Hematopoietic multipotent progenitor cell treated with erythropoietin and hydrocortisone succinate and interleukin-3 and kit ligand, for 8 days (in vitro differentiated cells): ENCODE measurements at places on chromosomes 13 and 19.

- peak; percentile 62 for DNase-seq
Observed at GRCh38 chr13:27712421-27712820, 79.9 kb upstream of the GSX1 start.

DNA sequence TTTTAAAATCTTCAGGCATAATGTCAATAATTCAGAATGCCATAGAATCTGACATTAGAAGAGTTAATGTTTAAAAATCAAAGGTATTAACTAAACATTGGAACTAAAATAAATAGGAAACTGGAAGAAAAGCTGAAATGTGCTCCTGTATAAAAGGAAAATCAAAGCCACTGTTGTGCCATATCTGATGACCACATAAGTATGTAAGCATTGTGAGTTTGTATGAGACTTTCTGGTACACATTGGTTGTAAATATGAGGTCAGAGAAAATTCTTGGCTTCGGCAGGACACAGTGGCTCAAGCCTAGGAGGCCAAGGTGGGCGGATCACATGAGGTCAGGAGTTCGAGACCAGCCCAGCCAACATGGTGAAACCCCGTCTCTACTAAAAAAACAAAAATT, 48.3 kb upstream of the INTS6 start:
- DNase-seq, result no peak

- DNase-seq, result no peak
Observed at GRCh38 chr13:45055198-45055901, 65.0 kb upstream of the GTF2F2 start.

DNA sequence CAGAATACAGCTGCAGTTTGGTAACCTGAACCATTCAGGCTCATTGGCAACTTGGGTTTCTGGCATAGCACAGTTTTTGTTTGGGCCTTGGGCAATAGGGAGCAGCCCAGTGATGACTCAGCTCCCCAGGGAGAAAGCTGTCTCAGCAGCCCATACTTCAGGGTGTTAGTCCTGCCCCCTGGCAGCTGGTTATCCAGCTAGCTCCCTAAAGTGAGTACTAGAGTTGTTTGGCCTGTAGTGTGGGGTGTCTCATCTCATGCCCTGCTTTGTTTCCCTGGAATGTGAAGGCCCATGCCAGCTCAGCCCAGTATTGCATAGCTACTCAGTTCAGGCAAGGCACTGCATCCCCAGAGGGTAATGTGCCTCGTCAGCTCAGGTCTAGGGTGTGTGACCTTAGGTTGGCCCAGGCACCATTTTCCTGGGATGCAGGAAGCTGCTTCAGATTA, 18.2 kb upstream of the ZNF543 start:
- peak; percentile 32 for DNase-seq

GRCh38 chr13:30108913-30109237, 198.5 kb downstream of the KATNAL1 start:
- no peak for DNase-seq

- DNase-seq, result no peak
Observed at GRCh38 chr13:48165063-48165462, 67.9 kb upstream of the ITM2B start.

- DNase-seq, result no peak
Observed at GRCh38 chr13:35484384-35484783, 7.9 kb upstream of the MAB21L1 start.

GRCh38 chr13:45548281-45548680, 67.3 kb downstream of the ERICH6B start:
- DNase-seq, result no peak

DNA sequence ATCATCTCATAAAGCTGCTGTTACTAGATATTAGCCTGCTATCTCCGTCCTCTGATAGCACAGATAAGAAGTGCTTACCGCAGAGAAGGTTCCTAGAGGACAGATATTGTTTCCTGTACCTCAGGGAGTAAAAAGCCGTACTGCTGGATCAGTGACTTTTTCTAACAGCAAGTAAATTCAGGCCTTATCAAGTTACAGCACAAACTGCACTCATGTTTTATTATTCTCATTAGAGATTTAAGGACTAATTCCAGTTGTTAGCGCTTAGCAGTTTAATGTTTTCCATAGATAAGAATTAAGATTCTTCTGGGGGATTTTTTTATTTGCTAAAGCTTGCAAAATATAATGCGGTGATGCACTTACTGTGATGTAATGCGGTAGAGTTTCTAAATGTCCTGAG, 119.0 kb upstream of the OBI1 start:
- DNase-seq, result no peak

DNA sequence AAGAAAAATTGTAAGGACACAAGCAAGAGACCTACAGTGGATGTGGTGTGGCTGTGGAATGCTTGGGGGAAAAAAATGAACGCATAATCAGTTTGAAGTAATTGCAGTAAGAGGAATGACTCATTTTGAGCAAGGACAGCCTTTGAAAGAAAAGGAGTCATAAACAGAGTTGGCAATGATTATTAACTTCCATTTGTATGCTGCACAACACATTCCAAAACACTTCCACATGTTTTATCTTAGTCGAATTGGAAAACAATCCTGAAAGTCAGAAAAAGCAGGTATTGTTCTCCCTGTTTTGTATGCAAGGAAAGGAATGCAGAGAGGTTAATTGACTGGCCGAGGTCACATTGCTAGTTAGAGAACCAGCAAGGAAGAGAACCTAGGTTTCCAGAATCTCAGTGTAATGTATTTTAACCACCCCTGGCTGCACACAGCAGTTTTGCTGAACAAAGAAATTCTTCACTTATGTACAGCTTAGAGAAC, 630.0 kb upstream of the MIR17HG start:
- no peak for DNase-seq

DNA sequence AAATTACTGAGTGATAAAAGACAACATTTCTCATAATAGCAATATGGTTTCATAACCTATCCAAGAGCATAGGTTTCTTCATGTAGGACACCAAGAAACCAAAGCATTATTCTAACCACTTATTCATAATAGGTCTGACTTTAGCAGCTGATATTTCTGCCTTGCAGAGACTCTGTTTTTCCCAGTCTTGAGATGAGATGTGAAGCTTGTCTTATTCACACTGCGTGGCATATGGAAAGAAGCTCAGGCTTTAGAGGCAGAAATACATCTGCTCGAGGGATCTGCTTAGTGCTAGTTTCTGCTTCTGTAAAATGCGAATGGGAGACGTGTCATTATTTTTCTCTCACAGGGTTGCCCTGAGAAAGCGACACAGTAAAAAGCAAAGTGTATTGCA, 232.0 kb upstream of the SPRY2 start:
- DNase-seq, result no peak

- no peak for DNase-seq
Observed at GRCh38 chr13:34722922-34723321, 219.1 kb upstream of the NBEA start.
